Activated CD8-positive, alpha-beta memory T cell treated with anti-CD3 and anti-CD28 coated beads, Interleukin-2, amount 50 U/mL, for 48 hours (primary cell): ENCODE measurements at places on chromosomes 1 and 21.

DNA sequence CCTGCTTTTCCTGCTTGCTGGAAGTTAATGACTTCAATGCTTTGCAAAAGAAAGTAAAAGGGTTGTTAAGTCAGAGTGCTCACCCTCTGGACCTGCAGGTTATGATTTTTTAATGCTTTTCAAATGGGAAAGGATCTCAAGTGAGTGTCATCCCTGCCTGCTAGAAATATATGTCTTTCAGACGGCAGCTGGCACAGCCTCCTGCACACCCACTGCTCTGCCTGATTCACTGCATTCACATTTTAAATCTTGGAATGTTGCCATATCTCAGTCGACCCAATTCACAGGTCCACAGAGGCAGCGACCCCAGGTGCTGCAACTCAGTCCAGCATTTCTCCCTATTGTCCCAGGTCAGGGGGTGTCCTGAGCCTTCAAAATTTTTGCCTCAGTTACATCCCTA, 10.7 kb downstream of the DUSP23 start:
- no peak for DNase-seq

DNA sequence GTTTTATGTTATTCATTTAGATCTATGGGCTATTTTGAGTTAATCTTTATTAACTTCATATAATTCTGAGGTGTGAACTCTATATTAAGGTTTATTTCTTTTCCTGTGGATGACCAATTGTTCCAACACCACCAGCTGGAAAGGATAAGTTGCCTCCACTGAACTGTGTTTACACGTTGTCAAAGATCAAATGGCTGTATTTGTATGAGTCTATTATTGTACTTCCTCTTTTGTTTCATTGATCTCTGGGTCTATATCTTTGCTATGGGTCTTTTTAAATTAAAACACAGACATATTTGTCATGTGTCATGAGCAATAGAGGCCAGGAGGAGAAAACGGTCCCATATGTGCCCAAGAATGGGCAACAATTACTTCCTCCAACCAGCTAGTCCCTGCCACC, 5.2 kb upstream of the MAB21L3 start:
- no peak for DNase-seq

GRCh38 chr21:40846587-40847411, at the start of gene DSCAM:
Gene DSCAM (minus strand): TSS chr21:40847158. CDS start chr21:40846661, 497 bp downstream.
- no peak for DNase-seq

- peak; percentile 71 for DNase-seq
These were observed 30.1 kb downstream of the PDE9A start for GRCh38 chr21:42683371-42684108.

GRCh38 chr1:84181350-84182005, 37.4 kb downstream of the PRKACB start:
- DNase-seq, result no peak

- no peak for DNase-seq
These were observed 2.8 kb upstream of the CAPN9 start for GRCh38 chr1:230744382-230744781.

GRCh38 chr1:234731569-234732085, 121.6 kb upstream of the IRF2BP2 start:
- DNase-seq, result no peak

DNA sequence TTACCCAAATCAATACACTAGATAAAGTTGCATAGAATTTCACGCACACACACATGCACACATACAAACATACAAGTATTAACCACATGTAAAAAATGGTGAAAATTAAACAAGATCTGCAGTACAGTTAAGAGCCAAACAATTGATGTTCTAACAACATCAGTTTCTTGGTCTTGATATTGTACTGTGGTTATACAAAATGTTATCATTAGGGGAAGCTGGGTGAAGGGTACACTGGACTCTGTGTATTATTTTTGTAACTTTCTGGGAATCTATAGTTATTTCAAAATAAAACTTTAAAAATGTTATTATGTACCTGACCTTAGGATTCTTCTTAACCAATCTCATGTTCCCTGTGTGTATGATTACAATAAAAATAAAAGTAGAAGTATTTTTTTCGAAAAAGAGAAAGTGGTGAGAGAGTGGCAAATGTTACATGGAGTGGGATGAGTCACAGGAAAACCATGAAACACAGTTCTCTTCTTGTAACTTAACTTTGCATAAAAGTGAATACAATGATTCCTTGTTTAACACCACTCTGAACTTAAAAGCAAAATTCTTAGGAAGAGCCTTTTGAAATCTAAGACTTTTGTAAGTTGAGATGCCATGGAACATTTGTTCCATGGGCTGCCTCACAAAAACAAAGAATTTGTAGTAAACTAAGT, 101.6 kb upstream of the RUNX1 start:
- no peak for DNase-seq

- DNase-seq, result no peak
These were observed 253.7 kb downstream of the HHAT start for GRCh38 chr1:210582205-210582970.

DNA sequence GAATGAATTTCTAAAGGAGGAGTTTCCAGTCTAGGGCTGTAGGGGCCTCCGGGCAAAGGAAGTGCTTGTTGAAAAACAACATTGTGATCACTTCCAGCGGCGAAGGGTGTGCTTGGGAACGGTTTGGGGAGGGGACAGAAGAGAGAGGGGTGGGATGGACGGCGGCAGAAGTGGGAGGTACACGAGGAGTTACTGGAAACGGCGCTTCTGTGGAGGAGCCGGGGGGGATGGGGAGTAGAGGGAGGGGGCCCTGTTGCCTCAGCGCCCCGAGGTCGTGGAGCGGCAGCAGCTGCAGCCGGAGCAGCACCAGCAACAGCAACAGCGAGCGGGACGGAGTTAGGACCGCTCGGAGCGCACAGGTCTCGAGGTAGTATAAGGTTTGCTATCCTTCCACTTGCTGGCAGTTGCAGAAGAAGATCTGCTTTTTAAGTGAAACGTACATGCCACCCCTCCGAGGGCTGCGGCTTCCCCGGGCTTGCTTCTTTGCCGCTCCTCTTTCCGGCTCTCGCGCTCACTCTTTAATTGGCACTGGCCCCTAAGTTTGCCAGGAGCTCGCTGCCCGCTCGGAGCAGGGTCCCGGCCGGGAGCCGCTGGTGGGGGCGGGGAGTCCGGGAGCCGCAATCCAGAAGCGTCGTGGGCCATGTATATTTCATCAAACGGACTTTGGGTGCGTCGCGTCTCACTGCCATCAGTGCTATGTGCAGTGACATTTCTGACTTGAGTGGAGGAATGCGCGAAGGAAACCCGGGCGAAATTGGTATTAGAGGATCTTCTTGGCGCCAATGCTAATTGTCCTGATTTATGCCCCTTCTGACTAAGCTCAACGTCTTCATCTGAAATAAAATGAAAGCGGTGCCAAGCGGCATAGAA, 771 bp upstream of the NTNG1 start:
- DNase-seq, result peak; percentile 53

DNA sequence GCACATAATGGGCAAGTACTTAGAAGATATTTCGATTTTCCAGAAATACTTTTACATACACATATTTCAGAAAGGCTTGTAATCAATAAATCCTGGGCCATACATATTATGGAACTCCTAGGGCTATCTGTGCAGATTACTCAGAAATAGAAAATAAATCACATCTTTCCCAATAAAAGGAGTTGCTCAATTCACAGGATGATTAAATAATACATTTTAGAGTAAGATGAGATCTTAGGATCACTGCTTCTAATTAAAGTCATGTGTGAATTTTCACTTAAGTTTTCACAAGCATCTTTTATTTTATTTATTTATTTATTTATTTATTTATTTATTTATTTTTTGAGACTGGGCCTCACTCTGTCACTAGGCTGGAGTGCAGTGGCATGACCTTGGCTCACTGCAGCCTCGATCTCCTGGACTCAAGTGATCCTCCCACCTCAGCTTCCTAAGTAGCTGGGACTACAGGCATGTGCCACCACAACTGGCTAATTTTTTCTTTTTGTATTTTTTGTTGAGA, 144.2 kb downstream of the HIVEP3 start:
- no peak for DNase-seq

DNA sequence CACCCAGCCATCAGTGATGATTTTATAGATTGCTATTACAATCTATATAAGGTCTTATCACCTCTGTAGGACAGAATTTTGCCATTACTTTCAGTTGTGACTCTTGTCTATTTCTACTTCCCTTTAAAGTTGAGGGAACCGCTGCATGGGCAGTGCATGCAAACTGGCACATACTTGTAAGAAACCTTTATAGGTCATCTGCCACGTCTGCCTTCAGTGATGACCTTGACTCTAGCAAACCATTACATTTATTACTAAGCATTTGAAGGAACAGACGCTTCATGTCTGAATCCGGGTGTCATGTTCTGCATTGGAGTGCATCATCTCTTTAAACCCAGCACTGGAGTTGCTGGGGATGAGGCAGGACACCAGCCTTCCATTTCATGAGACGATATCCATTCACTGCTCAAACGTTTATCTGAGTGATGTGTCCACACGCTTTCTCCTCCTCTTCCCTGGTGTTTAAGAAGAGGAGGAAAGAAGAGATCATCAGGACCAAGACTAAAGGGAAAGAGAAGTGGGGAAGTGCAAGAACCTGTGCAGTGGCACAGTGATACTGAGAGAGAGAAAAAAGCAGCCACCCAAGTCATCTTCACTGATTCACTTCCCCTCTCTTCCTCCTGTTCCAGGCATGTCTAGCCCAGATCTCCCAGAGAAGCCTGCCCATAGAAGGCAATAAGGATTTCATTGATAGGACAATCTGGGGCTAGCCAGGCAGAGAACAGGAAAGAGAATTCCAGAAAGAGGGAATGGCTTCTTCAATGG, 14.1 kb downstream of the CCSAP start:
- DNase-seq, result no peak

GRCh38 chr21:38809198-38809878, 3.6 kb downstream of the ETS2 start:
- no peak for DNase-seq

DNA sequence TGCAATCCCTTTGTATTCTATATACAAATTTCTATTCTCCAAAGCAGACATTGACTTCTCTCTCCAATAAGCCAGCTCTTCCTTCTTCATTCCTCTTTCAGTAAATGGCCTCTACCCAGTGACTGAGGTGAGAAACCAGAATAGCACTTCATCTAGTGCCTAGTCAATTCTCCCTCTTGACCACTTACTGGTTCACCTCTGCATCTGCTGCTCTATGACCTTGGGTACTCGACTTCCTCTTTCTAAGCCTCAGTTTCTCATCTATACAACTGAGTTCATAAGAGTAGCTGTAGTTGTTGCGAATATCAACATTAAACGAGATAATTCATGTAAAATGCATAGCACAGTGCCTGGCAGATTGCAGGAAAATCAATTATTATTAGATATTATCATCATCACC, 12.4 kb downstream of the LYST start:
- no peak for DNase-seq

DNA sequence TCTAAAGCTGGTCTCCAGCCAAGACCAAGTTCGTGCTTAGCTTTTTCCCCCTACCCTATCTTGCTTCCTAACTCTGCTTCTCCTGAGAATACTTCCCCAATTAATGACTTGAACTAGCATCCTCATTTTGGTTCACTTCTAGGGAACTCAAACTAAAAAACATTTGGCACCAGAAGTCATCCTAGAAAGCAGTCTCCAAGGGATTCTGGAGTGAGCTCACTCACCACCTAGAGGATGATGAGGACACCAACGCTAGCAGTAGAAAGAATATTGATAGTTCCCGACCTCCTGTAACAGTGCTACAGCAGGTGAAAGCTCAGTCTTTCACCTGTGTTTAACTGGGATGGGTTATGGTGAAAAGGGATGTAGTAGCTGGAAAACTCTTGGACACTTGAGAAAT, 4.7 kb upstream of the PSMB2 start:
- no peak for DNase-seq

- no peak for DNase-seq
These were observed 19.8 kb downstream of the COL6A2 start for GRCh38 chr21:46117586-46118315.

DNA sequence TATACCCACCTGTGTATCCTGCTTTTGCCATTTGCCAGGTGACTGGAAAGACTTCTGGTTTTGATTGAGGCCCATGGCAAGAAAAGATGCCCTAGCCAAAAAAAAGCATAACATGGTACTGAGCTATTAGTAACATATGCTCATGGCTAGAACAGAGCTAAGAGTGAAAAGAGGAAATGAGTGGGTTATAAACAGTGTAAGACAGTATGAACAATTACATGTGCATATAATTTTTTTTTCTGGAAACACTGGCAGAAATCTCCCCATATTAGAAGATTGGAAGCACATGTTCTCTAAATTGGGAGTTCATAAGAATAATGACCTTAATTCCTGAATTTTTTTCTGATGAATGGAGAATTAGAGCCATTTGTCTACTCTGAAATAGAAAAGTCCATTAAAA, 41.2 kb upstream of the PDC start:
- no peak for DNase-seq

DNA sequence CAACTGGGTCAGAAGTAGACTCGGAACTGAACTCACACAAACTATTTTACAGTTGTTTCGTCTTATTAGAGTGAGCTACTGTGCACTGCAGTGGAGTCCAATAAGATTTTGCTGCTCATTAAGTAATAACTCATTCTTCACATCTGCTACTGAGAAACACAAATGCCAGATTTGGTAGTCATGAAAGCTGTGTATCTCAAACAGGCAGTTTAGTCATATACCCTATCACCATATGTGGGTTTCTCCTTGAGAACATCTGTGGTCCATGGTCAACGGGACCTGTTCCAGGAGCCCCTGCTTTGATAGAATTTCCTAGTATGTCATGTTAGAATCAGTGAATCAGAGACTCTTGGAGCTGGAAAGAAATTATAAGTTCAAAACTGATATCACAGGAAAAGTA, 60.4 kb downstream of the ALG14 start:
- DNase-seq, result no peak

DNA sequence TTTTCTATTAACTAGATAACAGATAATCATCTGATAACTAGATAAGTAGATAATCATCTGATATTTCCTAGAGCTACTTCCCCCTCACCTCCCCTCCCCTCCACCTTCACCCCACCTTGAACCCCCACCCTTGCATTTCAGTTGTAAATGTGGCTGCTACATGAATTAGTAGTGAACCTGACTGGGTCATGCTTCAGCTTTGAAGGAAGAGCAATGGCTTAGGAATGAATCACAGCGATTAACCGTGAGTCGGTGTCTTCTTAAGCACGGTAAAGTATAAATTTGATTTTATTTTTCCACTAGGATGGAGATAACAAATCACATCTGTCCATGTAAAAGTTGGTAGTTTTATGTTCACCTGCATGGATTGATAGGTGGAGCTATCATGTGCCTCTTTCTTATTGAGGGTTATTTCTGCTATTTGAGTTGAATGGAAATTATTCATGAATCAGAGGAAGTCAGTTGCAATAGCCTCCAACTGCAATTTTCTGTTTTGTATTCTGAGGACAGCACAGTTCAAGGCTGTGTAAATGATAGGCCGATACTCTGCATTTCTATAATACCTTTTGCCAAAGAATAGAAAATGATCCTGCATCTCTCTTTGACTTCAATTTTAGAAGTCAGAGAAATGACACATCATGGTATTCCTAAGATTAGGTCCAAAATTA, 235.0 kb downstream of the PTGER3 start:
- DNase-seq, result no peak
